Activated CD8-positive, alpha-beta memory T cell treated with anti-CD3 and anti-CD28 coated beads for 36 hours (primary cell): ENCODE measurements at places on chromosomes 6 and 20. TPM values are rescaled to one million over a fixed set of nuclear protein-coding genes. Genes with fewer than 3 reads are reported as not detected.

CLDN20 gene
- total RNA-seq, result not detected

ANKRD6 gene
- total RNA-seq, result 3.9 TPM

SLC52A3 gene
- not detected for total RNA-seq

DACT2 gene
- total RNA-seq, result not detected

TSPO2 gene
- not detected for total RNA-seq

CLPSL1 gene
- not detected for total RNA-seq

LRRN4 gene
- not detected for total RNA-seq

ADGRF5 gene
- not detected for total RNA-seq
